NCI-H2081 (cell line): ENCODE measurements at places on chromosomes 1 and 21.

- DNase-seq: no peak
These were observed 13.2 kb downstream of the KANK4 start for GRCh38 chr1:62306065-62306464.

GRCh38 chr1:69320757-69321211, 246.9 kb upstream of the LRRC7 start:
- no peak for DNase-seq

DNA sequence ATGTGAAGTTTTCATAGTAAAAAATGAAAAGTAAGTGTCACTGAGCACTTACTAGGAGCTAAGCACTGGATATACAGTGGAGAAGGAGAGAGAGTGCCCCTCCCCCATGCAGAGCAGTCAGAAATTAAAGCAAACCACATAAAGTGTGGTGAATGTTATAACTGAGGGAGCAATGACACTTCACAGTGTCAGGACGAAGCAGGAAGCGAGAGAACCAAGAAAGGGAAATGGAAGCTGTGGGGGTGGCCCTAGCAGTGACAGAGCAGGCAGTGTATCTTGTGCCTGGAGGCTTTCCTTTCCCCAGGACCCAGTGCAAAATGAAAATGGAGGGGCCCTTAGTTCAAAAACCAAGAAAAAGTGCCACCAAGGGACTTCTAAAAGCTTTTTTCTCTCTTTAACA, 21.5 kb upstream of the RCAN3 start:
- DNase-seq: no peak

DNA sequence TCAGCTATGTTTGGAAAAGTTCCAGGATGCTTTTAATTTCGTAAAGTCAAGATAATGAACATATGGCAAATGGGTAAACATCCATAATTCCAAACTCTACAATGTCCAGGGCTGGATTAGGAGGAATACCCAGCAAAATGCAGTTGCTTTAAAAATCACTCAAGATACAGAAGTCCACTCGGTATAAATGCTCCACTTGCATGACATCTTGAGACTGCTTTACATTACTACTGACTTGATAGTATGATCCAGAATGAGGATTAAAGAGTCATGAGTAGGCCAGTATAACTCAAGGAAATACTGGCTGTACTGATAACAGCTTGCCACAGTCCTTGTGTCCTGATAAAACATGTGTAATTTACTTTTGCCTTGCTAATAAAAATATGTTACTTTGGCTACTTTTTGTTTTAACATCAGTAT, 58.3 kb upstream of the ANGPTL3 start:
- DNase-seq: no peak

GRCh38 chr1:65195495-65196417, 47.8 kb downstream of the AK4 start:
- no peak for DNase-seq

GRCh38 chr1:164771041-164771618, 212.1 kb downstream of the PBX1 start:
- DNase-seq: no peak

DNA sequence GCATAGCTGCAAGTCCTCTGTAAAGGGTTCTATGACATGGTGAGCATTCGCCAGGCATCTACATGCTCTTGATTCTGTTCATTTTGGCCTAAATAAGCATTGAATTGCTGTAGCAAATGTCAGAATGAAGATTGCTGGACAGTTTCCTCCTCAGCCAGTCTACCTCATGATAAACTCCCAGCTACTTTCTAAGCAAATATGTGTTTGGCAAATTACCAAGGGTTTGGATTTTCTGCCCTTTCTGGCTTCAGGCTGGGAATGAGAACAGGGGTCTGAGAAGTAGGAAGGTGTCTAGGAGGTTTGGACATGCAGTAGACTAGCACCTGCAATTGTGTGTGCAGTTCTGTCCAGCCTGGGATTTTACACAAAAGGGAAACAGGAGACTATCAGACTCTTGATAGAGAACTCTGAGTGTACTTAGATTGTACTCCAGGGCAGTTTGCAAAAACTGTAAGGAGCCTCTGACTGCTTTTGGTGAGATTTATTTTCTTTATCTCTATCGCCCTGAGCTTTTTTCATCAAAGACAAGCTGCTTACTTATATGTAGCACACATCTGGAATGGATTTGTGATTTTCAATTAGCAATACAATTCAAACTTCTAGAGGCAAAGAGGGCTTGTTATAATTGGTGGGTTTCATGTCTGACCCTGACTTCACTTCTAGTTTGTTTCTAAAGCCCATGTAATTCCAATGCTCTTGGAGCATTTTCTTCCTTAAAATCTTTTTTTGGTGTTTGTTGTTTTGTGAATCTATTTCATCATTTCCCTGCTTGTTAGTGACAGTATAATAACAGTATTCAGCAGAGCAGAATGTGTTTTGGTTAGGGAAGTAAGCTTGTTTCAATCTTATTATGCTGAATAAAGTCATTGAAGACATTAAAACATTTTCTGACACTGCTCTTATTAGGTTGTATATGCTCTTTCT, 150.8 kb downstream of the VPS13D start:
- DNase-seq: no peak

GRCh38 chr1:93330617-93331016, 15.1 kb upstream of the DR1 start:
- no peak for DNase-seq

- DNase-seq: no peak
These were observed 38.5 kb upstream of the FAM131C start for GRCh38 chr1:16111771-16112595.

GRCh38 chr1:145719230-145720079, at the start of gene CD160:
Gene CD160, plus strand, starts transcription at chr1:145719499. Its CDS starts 8,829 bp downstream, at chr1:145728328.
- no peak for DNase-seq
